Stimulated activated naive CD8-positive, alpha-beta T cell treated with anti-CD3 and anti-CD28 coated beads, Interleukin-15, Interleukin-2, amounts not matched to agents 100 U/mL and 50 U/mL, for 24 hours (primary cell): ENCODE measurements at places on chromosomes 11 and 22.

- DNase-seq, result no peak
Observed at GRCh38 chr22:25174156-25174887, 25.3 kb upstream of the CRYBB3 start.

DNA sequence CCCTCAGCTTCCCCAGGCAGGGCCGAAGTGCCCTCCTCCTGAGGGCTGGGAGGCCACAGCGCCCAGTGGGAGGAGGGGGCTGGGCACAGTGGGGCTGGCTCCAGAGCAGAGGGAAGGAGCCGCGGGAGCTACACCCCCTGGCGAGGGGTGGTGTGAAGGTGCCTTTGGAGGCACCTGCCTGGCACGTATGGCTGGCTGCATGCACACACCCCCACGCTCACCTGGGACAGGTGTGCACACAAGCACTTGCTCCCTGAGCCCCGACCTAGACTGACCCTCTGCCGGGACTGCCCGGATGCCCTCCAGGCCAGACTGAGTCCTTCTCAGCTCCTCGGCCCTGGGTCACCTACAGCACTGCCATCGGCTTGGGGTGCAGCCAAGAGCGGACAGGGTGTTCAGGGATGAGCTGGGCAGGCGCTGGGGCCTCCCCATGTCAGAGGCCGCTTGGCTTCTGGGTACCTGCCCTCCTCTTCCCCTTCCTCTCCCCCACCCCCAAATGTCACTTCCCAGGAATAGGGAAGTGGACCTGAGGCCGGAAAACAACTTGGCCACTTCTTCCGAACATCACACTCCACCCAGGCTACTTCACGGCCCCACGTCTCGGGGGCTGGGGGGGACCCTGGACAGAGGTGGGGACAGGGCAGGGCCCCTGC, 7.4 kb upstream of the PIM3 start:
- no peak for DNase-seq

GRCh38 chr11:15011776-15012345, 39.7 kb upstream of the CALCA start:
- DNase-seq, result no peak

DNA sequence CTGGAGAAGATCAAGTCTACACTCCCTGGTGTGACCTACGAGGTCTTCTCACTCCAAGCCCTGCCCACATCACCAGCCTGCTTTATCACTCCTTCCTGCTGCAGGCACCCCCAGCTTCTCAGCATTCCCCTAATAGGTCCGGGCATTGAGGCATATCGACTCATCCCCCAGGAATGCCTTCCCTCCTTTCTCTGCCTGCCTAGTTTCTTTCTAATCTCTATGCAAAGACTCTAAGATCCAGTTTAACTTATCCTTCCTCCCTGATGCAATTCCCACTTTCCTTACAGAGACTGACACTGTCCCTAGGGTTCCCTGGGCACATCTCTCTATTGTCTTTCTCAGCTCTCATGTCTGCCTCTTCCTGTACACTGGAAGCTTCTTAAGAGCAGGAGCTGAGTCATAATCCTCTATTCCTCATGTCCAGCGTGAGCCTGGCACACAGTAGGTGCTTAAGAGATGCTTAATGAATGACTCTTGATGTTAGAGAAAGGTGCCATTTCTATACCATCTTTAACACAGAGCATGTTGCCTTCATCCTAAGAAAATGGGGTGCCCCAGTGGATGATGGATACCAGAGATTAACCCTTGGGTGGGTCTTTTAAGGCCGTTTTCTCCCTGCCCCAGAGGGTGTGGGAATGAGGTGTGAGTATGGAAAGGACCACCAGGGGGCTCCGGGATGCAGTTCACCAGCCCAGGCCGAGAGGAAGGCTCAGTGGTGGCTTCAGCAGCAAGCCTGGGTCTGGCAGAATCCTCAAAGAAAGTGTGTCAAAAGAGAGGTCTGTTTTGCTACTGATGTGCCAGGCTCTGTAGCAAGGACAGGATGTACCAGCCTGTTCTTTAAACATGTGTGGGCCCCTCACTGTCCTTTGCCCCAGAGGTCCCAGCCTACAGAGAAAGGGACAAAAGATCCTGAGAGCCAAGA, 34.7 kb downstream of the PARVA start:
- DNase-seq, result peak; percentile 49

- peak; percentile 64 for DNase-seq
Observed at GRCh38 chr22:26330971-26331625, 98.0 kb upstream of the ASPHD2 start.

DNA sequence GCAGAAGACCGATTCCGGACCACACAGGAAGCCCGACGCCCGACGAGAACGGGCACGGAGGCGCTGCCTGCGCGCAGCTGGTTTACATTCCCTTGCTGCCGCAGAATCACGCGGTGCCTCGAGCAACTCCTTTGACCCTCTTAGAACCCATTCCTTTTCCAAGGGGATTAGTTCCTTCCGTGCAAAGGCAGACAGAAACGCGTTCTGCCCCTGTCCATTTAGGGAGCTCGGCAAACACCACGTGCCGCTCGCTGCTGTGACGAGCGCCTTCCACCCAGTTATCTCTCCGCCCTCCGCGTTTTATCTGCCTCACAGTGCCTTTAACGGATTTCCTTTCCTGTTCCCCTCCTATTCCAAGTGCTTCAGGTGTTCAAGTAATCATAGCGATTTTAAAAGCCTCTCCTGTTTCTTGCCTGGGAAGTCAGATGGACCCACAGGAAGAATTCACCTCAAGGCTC, 24.1 kb upstream of the MICAL3 start:
- DNase-seq, result no peak

GRCh38 chr22:25497716-25498115, 66.8 kb upstream of the GRK3 start:
- DNase-seq, result no peak

DNA sequence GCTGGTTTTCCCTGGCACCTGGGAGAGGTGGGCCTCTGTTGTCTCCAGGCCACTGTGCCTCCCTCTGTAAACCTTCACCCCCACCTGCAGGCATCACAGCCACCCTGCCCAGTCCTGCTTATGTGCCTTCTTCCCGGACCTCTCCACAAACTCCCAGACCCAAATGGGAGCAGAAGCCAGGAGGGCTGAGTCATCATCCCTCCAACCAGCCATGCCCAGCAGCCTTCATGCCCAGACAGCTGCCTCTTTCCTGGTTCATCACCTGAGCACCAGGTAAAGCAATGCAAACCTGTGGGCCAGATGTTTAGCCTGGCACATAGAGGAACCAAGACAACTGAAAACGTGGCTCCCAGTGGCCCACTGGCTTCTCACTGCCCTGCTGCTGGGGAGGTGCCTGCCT, 2.1 kb upstream of the TMPRSS4 start:
- no peak for DNase-seq

GRCh38 chr22:22848364-22848866, 39.2 kb upstream of the IGLL5 start:
- DNase-seq, result peak; percentile 83

DNA sequence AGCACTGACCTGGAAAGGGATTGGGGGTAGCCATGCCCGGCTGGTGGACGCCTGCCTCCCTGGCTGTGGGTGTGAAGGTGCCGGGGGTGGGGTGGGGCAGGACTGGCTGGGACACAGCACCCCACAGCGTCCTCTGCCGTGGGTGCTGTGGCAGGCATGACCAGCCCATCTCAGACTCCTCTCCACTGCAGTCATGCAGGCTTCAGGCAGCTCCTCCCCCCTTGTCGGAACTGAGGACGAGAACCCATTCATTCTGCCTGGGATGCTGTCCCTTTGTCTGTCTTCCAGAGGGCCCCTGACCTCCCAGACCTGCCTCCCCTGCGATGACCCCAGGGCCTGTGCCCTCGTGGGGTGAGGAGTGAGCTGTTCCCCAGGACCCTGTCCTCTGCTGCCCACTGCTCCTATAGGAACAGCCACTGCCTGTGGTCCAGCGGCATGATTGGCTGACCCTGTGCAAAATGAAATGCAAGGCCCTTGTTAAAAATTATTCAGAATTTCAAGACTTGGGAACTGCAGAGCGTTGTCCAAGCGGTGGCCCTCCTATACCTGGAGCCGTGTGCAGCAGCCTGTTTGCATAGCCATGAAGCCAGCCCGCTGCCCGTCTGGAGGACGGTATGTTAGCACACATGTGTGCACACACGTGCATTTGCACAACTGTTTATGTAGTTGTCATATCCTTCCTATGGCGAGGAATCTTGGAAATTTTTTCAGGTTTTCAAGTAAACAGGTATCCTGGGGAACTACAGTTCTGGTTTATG, 1122.3 kb downstream of the BRD1 start:
- no peak for DNase-seq

- DNase-seq, result no peak
Observed at GRCh38 chr22:49953680-49954344, 6.8 kb upstream of the PIM3 start.

DNA sequence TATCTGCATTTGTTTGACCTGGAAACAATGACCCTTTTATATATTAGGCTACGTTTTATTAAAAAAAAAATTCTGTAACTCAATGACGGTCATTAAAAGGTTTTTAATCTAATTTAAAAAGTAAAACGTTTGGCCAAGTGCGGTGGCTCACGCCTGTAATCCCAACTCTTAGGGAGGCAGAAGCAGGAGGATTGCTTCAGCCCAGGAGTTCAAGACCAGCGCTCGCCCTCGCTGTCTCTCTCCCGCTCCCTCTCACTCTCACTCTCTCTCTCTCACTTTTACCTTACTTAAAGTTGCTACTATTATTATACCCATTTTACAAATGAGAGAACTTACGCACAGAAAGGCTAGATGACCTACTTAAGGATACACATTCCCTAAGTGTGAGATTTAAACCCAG, 814 bp upstream of the NARS2 start:
- DNase-seq, result no peak

DNA sequence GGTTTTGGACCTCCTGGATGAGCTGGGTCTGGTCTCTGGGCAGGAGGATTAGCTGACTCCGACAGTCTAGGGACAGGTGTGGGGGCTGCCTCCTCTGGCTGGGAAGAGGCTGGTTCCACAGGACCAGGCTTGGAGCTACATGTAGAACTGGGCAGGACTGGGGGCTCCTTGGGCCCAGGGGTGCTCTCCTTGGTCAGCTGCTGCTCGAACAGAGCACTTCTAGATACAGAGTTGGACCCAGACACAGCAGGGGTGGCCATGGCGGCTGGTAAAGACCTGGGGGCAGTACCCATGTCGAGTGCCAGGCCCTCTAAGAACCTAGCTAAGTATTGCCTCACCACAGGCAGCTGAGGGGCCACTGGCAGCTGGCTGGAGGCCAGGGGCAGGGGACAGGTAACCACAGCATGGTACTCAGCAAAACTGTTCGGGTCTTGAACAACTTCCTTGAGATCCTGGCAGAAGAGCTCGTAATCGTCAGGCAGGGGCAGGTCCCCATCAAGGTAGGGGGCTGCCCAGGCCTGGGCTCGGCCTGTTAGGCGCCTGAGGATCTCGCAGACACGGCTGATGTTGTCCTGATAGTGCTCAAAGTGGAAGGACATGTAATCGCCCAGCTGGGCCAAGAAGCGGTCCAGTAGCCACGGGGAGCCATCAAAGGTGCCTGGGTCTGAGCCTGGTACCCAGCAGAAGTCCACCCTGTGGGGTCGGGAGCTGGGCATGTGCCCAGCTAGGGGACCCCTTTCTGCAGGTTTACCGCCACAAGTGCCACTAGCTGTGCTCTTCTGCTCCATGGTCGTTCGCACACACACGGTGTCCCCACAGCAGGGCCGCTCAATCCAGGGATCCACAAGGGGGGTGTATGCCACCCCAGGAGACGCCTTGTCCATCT, 3.1 kb downstream of the GNB1L start:
- DNase-seq, result no peak

GRCh38 chr11:119989159-119989821, 148.6 kb downstream of the TRIM29 start:
- no peak for DNase-seq

DNA sequence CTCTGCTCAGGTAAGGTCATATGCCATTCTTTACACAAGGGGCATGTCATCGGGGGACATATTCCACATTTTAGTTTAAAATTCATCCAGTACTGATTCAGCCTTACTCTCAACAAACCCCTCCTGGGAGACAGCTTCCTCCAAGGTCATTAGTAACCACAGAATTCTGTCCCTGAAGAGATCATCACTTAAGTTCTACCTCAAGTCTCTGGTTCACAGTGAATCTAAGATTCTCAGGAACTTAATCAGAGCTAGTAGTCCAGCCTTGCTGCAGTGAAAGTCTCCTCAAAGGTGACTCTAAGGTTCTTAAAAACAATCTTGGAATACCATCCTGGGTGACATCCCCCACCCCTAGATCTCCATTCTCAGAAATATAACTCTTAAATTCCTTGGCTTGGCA, 18.9 kb upstream of the GDPD4 start:
- no peak for DNase-seq

GRCh38 chr11:72333661-72334060, 89.7 kb upstream of the PHOX2A start:
- peak; percentile 29 for DNase-seq

GRCh38 chr11:44575288-44575672, 9.8 kb downstream of the CD82 start:
- peak; percentile 69 for DNase-seq

- DNase-seq, result no peak
Observed at GRCh38 chr22:38935023-38935422, 22.4 kb upstream of the APOBEC3A start.

GRCh38 chr11:58285483-58286040, 17.5 kb upstream of the OR10W1 start:
- no peak for DNase-seq

DNA sequence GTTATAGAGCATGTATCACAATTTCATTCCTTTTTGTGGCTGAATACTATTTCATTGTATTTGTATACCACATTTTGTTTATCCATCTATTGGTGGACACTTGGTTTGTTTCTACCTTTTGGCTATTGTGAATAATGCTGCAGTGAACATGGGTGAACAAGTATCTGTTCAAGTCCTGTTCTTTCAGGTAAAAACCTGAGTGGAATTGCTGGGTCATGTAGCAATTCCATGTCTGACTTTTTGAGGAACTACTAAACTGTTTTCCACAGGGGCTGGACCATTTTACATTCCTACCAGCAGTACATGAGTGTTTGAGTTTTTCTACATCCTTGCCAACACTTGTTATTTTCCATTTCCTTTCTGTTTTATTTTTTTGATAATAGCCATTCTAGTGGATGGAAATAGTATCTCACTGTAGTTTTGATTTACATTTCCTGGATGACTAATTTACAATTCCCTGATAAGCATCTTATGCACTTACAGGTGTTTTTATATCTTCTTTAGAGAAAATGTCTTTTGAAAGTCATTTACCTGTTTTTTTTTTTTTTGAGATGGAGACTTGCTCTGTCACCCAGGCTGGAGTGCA, 12.2 kb downstream of the CABIN1 start:
- DNase-seq, result no peak

DNA sequence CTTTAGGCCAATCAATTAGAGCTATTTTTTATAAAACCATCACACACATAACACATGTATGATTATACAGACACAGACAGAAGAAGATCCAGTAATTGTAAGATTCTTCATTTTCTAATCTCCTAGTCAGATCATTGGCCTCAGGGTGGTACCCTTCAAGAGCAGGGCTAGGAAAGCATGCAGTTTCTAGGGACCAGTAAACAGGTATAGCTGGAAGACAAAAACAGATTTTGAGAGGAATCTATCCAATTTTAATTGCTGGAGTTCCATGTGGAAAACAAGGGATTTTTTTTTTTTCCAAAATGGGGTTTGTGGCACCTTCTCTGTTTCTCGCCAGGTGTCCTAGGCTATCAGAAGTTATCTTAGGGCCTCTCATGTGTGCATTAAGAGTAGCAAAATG, 29.6 kb downstream of the METTL15 start:
- no peak for DNase-seq

- DNase-seq, result no peak
Observed at GRCh38 chr11:118870396-118871343, 13.0 kb upstream of the CXCR5 start.
